ENCODE measurements at places on chromosomes 5 and 9. TPM values are rescaled to one million over a fixed set of nuclear protein-coding genes. Genes with fewer than 3 reads are reported as not detected.

The AQP7 gene
- total RNA-seq: 0.58 TPM

The MCIDAS gene
- total RNA-seq: not detected

GRCh38 chr5:7398596-7399280 is 2.8 kb downstream of the ADCY2 start:
- DNase-seq: no peak
- no peaks in the 10 kb centered on the region for H3K36me3 ChIP-seq
- H3K4me3 ChIP-seq: no peak overlapping the region
- H3K27ac ChIP-seq: no peak overlapping the region
- no peaks in the 10 kb centered on the region for H3K4me1 ChIP-seq
- peaks cover 17% of the 10 kb centered on the region for H3K27me3 ChIP-seq

The MLANA gene
- total RNA-seq: 0.11 TPM

The CAVIN4 gene
- 1.00 TPM for total RNA-seq

DNA sequence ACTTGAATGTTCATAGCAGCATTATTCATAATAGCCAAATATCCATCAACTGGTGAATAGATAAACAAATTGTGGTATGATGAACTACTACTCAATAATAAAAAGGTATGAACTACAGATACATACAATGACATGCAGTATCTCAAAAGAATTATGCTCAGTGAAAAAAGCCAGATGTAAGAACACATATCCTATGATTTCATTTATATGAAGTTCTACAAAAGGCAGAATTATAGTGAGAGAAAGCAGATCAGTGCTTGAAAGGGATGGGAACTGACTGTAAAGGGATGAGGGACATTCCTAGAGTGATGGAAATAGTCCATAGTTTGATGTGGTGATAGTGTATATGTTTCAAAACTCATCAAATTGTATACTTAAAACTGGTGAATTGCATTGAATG is 339.0 kb downstream of the ENC1 start:
- H3K36me3 ChIP-seq: no peaks in the 10 kb centered on the region
- H3K27ac ChIP-seq: no peak overlapping the region
- peaks cover 7% of the 10 kb centered on the region for H3K27me3 ChIP-seq
- H3K4me1 ChIP-seq: no peaks in the 10 kb centered on the region
- no peak for DNase-seq
- H3K4me3 ChIP-seq: no peak overlapping the region

The C9orf85 gene
- total RNA-seq: 10.1 TPM

- H3K4me1 ChIP-seq: no peaks in the 10 kb centered on the region
- DNase-seq: no peak
- H3K4me3 ChIP-seq: no peak overlapping the region
- H3K27ac ChIP-seq: no peak overlapping the region
These were observed 100.9 kb downstream of the DPYSL3 start for GRCh38 chr5:147408980-147409379.

The F2RL1 gene
- 6.3 TPM for total RNA-seq

- DNase-seq: peak; percentile 74
- H3K4me3 ChIP-seq: peak overlapping the region; percentile 70
- H3K4me1 ChIP-seq: peaks cover 91% of the 10 kb centered on the region
- peaks cover 17% of the 10 kb centered on the region for H3K36me3 ChIP-seq
- H3K27me3 ChIP-seq: no peaks in the 10 kb centered on the region
These were observed 92.7 kb downstream of the DAB2IP start for GRCh38 chr9:121744002-121744686.

DNA sequence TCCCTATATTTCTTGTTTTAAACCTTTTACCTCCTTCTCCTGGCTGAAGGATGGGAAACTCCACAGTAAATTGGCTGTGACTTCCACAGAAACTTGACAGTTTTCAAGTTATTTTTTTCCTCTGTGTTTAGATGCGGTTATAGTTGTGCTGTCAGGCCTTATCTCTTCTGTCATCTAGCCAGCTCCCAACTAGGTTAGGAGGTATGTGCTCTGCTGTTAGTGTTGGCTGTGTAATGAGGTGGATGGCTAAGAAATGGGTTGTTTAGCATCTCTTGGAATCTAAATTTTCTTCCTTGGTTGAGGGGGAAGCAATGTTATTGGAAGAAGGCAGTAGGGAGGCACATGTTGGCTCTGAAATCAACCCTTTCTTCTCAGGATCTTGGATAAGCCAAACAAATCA is 149.9 kb upstream of the RUSC2 start:
- DNase-seq: no peak
- H3K27me3 ChIP-seq: no peaks in the 10 kb centered on the region
- no peaks in the 10 kb centered on the region for H3K4me1 ChIP-seq
- no peak overlapping the region for H3K27ac ChIP-seq
- H3K4me3 ChIP-seq: no peak overlapping the region

DNA sequence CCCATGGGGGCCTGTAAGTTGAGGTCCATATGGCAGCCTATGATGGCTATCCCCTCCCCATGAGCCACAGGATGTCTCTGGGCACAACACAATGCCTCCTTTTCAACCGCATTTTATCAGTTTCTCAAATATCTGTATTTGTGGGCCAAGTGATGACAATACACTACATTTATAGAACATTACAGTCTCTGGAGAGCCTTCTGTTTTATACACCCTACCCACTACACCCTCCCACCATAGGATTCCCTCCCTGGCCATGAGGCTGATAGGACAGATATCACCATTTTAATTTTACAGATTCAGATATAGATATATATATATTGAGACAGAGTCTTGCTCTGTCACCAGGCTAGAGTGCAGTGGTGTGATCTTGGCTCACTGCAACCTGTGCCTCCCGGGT is 236.8 kb downstream of the ENC1 start:
- no peaks in the 10 kb centered on the region for H3K27me3 ChIP-seq
- no peak overlapping the region for H3K27ac ChIP-seq
- no peaks in the 10 kb centered on the region for H3K36me3 ChIP-seq
- H3K4me1 ChIP-seq: peaks cover 37% of the 10 kb centered on the region
- no peak for DNase-seq
- no peak overlapping the region for H3K4me3 ChIP-seq

DNA sequence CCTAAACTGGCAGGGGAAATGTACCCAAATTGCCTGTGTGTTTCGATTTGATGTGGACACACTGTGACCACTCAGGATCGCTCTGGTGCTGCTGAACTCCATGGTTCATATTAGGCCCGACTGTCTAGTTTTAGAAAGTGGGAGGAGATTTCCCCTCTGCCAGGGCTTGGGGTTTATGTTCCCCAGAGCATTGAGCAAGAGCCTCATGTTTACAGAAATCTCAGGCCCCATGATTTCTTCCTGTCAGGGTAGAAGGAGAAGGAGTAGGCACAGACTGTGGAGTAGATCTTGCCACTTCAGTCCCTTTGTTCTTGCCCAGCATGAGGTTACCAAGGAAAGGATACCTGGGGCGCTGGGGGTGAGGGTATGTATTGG is 40.8 kb upstream of the GLRX start:
- H3K27ac ChIP-seq: peak overlapping the region; percentile 98
- peak; percentile 69 for DNase-seq
- peaks cover 86% of the 10 kb centered on the region for H3K4me1 ChIP-seq
- H3K27me3 ChIP-seq: no peaks in the 10 kb centered on the region

DNA sequence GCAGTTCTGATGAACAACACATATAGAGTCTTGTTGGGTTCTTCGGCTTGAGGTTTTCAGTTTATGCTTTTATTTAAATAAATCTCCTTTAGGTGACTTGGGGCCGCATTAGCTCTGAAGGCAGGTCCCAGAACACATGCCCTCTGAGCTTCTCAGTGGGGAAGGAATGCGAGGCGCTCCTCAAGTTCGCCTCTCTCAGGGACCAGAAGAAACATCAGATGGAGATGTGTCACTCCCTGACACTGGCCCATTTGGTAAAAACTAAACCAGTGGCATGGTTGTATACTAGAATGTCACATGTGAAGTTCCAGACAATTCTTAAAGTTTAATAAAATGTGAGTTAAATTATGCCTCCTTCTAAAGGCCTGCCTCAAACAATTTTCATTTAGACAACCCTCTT is 1.9 kb downstream of the MACROH2A1 start:
- H3K27ac ChIP-seq: no peak overlapping the region
- no peak for DNase-seq
- H3K4me3 ChIP-seq: no peak overlapping the region
- peaks cover 1% of the 10 kb centered on the region for H3K36me3 ChIP-seq
- peaks cover 81% of the 10 kb centered on the region for H3K4me1 ChIP-seq

The FAM151B gene
- total RNA-seq: 2.3 TPM

DNA sequence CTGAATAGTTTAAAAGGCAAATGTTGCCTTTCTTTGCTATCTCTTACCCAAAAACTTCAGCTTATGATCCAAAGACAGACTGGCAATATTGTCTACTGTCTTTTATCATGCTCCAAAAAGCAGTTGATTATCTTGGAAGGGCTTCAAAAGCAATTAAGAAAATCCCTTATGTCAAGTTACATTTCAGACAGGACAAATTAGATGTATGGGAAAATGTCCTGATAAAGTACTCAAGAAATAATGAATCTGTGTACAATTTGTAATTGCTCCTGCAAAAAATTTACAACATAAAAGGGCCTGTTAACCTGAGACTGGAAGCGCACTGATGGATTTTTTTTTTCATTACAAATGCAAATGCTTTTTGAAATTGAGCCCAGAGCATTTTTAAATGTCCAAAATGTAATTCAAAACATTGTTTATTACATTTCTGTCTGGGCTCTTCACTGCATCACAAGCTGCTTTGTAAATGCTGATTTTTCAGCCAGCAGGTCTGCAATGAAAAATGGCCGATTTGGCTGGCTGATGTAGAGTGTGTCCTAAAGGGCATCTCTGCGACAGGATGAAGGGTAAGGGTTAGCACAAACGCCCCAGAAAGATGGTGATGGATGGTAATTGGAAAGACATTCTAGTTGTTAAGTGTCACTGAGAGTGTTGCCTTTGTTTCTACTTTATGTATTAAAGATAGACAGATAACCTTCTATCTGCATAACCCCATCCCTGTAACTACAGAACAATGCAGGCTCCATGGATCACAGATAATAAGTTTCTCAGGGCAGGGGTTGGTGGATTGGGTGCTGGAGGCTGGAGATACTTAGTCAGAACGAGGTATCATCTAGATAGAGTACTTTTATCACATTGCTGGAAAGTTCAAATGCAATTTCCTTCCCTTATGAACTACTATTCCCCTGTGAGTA is 27.0 kb downstream of the MAT2B start:
- peaks cover 7% of the 10 kb centered on the region for H3K4me1 ChIP-seq
- no peaks in the 10 kb centered on the region for H3K27me3 ChIP-seq
- no peak overlapping the region for H3K4me3 ChIP-seq
- no peak overlapping the region for H3K27ac ChIP-seq
- H3K36me3 ChIP-seq: no peaks in the 10 kb centered on the region

DNA sequence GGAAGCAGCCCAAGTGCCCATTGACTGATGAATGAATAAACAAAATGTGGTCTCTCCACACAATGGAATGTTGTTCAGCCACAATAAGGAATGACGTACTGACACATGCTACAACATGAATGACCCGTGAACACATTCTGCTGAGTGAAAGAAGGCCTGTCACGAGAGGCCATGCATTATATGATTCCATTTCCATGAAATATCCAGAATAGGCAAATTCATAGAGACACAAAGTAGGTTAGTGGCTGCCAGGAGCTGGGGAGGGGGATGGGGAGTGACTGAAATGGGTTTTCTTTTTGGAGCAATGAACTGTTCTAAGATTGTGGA is 41.4 kb downstream of the BICD2 start:
- peaks cover 13% of the 10 kb centered on the region for H3K4me1 ChIP-seq
- DNase-seq: no peak
- no peaks in the 10 kb centered on the region for H3K27me3 ChIP-seq
- H3K4me3 ChIP-seq: no peak overlapping the region
- no peak overlapping the region for H3K27ac ChIP-seq

DNA sequence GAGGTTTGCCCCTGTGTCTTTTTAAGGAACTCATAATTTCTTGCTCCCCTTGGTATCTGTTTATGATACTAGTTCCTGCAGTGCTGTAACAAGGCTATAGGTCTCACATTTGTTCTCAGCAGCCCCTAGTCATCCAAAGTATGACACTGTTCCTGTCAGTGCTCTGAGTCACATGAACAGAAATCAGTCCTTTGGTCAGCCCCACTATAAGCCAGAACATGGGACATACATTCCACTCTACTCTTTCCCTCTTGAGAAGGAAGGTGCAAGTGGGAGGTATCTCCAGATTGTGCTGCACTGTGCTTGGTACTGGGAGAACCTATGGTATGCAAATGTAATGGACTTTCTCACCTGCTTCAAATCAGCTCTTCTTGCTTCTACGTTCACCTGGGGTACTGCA is 87.0 kb downstream of the IARS1 start:
- no peak for DNase-seq
- H3K4me1 ChIP-seq: no peaks in the 10 kb centered on the region
- no peak overlapping the region for H3K27ac ChIP-seq
- H3K36me3 ChIP-seq: peaks cover 14% of the 10 kb centered on the region
- no peak overlapping the region for H3K4me3 ChIP-seq

The PLAC8L1 gene
- not detected for total RNA-seq

The SPATA31D4 gene
- not detected for total RNA-seq

The MIER3 gene
- 63.5 TPM for total RNA-seq

- H3K27ac ChIP-seq: no peak overlapping the region
- no peak overlapping the region for H3K4me3 ChIP-seq
- H3K36me3 ChIP-seq: no peaks in the 10 kb centered on the region
- no peaks in the 10 kb centered on the region for H3K4me1 ChIP-seq
These were observed 21.3 kb downstream of the C5orf58 start for GRCh38 chr5:170254056-170254455.

- DNase-seq: no peak
- H3K36me3 ChIP-seq: no peaks in the 10 kb centered on the region
- no peaks in the 10 kb centered on the region for H3K4me1 ChIP-seq
- no peak overlapping the region for H3K4me3 ChIP-seq
These were observed 9.6 kb downstream of the TMOD1 start for GRCh38 chr9:97510797-97511654.

The PTGDS gene
- total RNA-seq: not detected

The ITGA2 gene
- total RNA-seq: 15.8 TPM

GRCh38 chr5:99674101-99674500 is 745.3 kb upstream of the CHD1 start:
- no peaks in the 10 kb centered on the region for H3K4me1 ChIP-seq
- no peak overlapping the region for H3K4me3 ChIP-seq
- H3K27me3 ChIP-seq: no peaks in the 10 kb centered on the region
- no peaks in the 10 kb centered on the region for H3K36me3 ChIP-seq
- no peak for DNase-seq

GRCh38 chr5:38226091-38226490 is 32.3 kb upstream of the EGFLAM start:
- no peak for DNase-seq
- H3K4me1 ChIP-seq: no peaks in the 10 kb centered on the region
- no peak overlapping the region for H3K27ac ChIP-seq
- no peaks in the 10 kb centered on the region for H3K27me3 ChIP-seq
- H3K36me3 ChIP-seq: no peaks in the 10 kb centered on the region

The KCNV2 gene
- not detected for total RNA-seq

- no peak overlapping the region for H3K27ac ChIP-seq
- H3K36me3 ChIP-seq: no peaks in the 10 kb centered on the region
- H3K4me1 ChIP-seq: no peaks in the 10 kb centered on the region
- no peaks in the 10 kb centered on the region for H3K27me3 ChIP-seq
- DNase-seq: no peak
These were observed 87.5 kb downstream of the KLHL3 start for GRCh38 chr5:137648361-137648760.

Measured in HepG2 (cell line).